ENCODE measurements at places on chromosomes 16 and 17.
A peak's percentile ranks its signal among the peaks of the same experiment; 100 is the strongest.

- peak; percentile 71 for DNase-seq
Measured at GRCh38 chr17:27846042-27846655, 45.8 kb upstream of the NOS2 start.

- DNase-seq, result no peak
Measured at GRCh38 chr16:56424404-56424764, 961 bp downstream of the AMFR start.

GRCh38 chr17:42294469-42295398 lies 6.4 kb downstream of the STAT5A start:
- DNase-seq, result no peak

DNA sequence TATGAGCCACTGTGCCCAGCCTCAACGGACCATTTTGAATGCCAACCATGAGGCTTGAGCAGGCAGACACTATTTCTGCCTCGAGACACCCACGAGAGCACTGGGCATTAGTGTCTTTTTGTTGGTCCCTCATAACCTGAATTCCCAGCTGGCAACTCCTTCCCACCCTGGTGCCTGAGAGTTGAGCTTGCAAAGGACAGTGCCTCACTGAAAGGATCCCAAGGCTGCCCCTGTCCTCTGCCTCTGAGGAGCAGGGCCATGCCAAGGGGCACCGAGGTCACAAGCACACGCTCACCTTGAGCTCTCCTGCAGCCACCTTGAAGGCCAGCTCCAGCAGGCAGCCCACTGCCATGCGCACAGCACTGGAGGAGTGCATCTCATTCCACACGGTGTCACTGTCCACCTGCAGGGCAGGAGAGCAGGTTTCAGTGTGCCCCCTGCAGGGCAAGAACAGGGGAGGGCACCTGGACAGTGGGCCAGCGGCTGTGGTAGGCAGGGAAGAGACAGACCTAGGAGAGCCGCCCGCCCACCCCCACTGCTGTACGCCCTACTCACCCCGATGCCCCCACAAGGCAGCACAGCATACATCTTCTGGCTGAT lies 12.8 kb downstream of the G6PC3 start:
- no peak for DNase-seq

- peak; percentile 34 for DNase-seq
Measured at GRCh38 chr17:28549236-28550132, 2.9 kb downstream of the UNC119 start.

DNA sequence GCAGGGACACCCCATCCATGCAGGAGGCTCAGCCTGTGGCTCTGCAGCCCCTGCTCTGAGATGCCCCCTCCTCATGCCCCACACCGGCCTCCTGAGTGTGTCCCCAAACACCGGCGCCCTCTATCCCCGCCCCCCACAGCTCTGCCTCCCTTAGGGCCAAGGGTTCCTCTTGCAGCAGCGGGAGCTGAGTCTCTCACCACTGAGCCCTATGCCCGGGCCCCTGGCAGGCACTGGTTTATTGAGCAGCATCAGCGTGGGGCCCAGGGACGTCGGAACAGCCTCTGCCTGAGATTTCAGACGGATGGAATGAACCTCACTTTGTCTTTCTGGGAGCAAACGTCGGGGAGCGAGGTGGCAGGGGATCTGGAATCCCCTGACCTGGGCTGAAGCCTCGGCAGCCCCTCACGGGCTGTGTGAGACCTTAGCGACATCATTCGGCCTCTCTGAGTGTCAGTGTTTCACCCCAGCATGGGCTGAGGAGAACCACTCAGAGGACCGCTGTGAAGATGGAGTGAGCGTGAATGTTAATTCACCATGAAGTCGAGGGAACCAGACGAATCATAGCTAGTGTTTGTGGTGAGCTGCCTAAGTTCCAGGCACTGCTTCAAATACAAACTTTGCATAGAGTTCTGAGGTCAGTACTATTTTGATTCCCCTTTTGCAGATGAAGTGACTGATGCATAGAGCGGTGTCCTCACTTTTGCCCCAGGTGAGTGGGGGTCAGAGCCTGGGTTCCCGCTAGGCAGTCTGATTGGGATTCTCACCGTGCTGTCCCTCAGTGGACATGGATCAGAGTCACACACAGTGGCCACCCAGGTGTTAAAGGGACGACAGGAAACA lies 5.3 kb upstream of the C16orf74 start:
- no peak for DNase-seq

DNA sequence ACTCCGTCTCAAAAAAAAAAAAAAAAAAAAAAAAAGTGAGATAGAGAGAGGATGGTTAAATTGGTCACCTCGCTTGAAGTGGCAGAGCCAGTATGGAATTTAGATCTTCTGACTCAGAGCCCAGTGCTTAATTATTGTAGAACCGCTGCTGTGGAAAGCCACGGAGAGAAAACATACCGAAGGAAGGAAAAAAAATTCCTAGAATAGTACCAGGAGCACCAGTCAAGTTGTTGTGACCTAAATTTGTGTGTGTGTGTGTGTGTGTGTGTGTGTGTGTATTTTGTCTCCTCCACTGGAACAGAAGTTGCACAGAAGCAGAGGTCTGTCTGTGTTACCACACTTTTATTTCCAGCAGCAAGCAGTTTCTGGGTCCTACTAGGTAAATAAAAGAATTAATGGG lies 10.6 kb upstream of the NUP85 start:
- DNase-seq, result no peak

DNA sequence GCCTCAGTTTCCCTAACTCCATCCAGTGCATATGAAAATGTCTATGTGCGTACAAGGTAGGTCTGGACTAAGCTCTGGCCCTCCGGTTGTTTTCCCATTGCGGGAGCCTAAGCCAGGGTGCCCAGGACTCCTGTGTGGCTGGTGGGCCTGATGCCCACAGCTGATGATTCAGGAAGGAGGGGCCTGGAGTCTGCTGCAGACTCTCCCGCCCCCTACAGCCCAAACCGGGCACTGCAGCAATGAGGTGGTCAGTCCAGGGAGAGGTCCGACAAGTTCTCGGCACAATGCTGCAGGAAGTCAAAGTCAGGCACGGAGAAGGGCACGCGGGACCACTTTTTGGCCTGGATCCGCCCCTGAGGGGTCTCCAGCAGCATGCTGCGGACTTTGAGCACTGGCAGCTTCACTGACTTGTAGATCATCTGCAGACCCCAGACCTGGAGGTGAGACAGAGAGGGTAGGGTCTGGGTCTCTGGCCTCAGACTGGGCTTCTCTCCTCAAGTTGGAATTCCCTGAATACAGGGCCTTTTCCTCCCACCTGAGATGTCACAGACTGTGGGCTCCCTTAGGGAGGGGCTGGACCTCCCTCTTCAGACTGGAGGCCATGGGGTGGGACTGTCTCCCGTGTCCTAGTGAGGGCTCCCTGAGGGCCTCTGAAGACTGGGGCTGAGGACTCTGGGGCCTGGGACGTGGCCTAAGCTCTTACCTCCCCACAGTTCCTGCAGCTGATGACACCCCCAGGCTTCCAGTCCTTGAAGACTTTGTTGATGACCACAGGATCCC lies 3.4 kb upstream of the ZNF385C start:
- DNase-seq, result peak; percentile 59

DNA sequence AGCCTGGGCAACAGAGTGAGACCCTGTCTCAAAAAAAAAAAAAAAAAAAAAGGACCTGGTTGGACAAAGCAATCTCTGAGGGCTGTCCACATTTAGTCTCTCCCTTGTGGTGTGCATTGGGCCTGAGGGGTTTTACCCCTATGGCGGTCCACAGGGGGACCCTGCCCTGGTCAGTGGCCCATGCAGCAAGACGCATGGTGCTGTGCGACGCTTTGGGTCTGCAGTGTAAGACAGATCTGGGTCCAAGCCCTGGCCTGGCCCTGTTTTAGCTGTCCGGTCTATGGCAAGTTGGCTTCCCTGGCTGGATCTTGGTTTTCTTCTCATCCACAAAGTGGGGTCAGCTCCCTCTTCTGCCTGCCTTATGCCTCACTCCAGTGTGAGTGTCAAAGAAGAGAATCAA lies 123.2 kb upstream of the NLRP1 start:
- DNase-seq, result no peak

GRCh38 chr16:57444711-57445110 lies 2.5 kb downstream of the CIAPIN1 start:
- DNase-seq, result no peak

DNA sequence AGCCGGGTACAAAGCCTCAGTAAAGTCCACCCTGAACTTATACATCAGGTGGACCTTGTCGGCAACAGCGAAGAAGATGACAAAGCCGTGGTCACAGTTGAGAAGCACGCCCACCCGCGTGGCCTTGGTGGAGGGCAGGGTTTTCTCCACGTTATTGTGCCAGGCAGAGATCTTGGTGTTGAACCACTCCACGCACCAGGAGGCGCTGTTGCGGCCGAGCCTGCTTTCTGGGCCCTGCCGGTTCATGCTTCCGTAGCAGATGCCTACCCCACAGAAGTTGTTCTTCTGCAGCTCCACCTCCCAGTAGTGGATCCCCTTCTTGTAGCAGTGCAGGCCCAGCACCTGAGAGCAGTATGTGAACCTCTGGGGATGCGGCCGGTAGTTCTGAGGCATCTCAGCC lies 22.1 kb downstream of the TRIM25 start:
- peak; percentile 31 for DNase-seq

- DNase-seq, result no peak
Measured at GRCh38 chr17:55433629-55434422, 12.2 kb upstream of the MMD start.

- DNase-seq, result no peak
Measured at GRCh38 chr17:68461122-68461539, 3.8 kb upstream of the WIPI1 start.

GRCh38 chr16:56369202-56369601 lies 56.1 kb downstream of the AMFR start:
- no peak for DNase-seq

- no peak for DNase-seq
Measured at GRCh38 chr16:15829460-15829859, 27.4 kb downstream of the MYH11 start.

GRCh38 chr17:82756166-82756565 lies 4.3 kb downstream of the TBCD start:
- no peak for DNase-seq

GRCh38 chr16:81251871-81252270 lies 13.4 kb downstream of the BCO1 start:
- DNase-seq, result no peak

DNA sequence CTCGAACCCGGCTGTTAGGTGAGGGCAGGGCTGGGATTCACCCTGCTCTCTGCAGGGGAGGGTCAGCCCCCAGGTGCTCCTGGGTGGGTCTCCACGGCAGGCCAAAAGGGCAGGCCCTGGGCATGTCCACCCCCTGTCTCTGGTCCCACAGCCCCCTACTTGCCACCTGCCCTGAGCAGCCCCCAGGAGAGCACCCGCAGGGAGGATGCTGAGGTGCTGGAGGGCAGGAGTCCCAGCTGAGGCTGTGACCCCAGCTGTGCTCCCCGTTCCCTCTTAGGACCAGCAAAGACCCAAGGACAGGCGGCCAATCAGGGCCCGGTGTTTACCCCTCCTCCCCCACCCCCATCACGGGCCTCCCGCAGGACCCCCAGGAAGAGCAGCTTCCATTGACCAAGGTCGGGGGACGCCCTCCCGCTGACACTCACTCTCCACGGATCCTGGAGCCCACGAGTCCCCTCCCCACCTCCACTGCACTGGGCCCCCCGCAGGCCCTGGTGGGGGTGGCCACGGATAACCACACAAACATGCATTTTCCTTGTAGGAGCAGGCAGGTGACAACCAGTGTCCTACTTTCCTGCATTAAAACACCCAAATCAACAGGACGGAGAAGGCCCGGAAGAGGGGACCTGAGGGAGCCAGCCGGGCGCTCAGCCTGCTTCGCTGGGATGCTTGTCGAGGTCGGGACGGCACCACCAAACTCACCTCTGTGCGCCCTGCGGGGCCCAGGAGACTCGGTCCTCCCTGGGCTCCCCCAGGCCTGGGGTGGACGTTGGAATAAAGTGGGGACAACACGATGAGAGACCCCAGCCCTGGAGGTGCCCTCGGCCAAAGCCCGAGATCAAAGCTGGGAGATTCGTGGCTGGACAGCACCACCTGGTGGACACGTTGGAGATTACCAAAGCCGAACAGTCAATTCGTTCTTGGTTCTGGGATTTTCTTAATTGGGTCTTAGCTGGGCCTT lies 22.5 kb upstream of the ENPP7 start:
- no peak for DNase-seq

GRCh38 chr16:53949715-53950410 lies 245.9 kb downstream of the FTO start:
- no peak for DNase-seq

DNA sequence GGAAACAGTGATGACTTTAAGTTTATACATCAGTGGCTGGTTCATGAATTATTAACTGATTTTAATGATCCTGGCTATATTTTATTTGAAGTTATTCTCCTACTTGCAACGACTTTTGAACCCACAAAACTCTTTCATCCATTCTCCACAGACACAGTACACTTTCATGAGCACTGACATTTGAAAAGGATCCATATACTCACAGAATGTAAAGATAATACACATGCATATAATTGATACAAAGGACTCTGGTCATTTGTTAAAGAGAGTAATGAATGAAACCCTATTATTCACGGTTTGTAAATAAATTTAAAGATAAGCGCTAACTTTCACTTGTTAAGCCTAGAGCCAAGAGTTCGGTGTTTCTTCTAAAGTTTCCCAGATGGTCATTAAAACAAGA lies 3.3 kb downstream of the TOX3 start:
- DNase-seq, result no peak

GRCh38 chr16:20833086-20833485 lies 26.8 kb downstream of the REXO5 start:
- no peak for DNase-seq

GRCh38 chr16:87328846-87329245 lies 11.7 kb upstream of the C16orf95 start:
- no peak for DNase-seq

- DNase-seq, result no peak
Measured at GRCh38 chr17:57601143-57601735, 143.9 kb downstream of the CCDC182 start.

GRCh38 chr16:69286941-69287713 lies 24.0 kb upstream of the VPS4A start:
- no peak for DNase-seq

- no peak for DNase-seq
Measured at GRCh38 chr16:6573577-6573976, 759.1 kb upstream of the RBFOX1 start.

GRCh38 chr16:18792836-18793433 lies 2.8 kb upstream of the RPS15A start:
- no peak for DNase-seq

DNA sequence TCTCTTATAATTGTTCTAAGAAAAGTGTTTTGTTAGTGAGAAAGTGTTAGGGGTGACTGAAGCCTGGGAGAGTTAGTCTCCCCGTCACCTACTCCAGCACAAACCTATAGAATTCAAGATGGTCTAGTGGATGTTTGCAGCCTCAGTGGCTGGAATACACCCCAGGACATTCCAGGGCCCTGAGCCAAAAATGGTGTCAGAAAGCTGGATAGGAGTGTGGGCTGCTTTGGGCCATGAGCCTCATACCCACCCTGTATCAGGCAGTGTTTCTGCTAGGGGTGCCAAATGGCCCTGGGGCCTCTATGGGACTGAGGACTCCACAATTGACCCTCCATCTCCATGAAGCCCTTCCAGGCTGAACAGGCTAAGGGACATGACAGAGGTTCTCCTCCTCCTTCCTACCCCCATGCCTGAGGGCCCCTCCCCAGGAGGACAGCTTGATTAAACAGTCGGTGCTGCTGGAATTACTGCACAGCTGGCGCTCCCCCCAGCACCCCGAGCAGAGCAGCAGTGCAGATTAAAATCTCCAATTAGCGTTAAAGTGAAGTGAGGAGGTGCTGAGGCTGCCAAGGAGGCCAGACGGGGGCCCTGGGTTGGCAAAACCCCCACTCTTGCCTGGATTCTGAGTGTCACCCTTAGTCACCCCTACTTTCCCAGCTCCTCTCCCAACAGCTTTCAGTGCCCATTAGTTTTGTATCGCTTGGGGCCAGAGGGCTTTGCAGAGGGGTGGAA lies 59.1 kb downstream of the NEUROD2 start:
- DNase-seq, result no peak
